ENCODE measurements at places on chromosomes 5 and 9.
A peak's percentile ranks its signal among the peaks of the same experiment; 100 is the strongest.

- DNase-seq = no peak
These were observed 44.4 kb upstream of the PRRC2B start for GRCh38 chr9:131349522-131349880.

DNA sequence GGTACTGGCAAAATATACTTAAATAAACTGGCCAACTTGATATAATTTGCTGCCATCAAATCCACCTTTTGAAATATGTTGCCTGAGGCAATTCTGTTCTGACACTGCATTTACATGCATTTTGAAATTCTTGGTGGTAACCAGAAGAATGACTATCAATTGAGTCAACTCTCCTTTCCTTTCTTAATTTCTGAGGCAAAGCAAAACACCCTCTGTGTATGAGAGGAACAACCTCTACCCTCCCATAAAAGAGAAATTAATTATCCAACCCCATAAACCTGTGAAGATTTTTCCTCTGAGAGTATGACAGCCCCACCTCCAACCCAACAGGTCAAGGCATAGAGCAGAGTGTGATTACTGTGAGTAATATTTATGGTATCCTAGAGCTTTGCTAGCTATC lies 286.8 kb downstream of the NR2F1-AS1 start:
- peak; percentile 61 for DNase-seq

- peak; percentile 42 for DNase-seq
These were observed 131.0 kb upstream of the CCNG1 start for GRCh38 chr5:163306421-163306820.

- DNase-seq = no peak
These were observed 18.5 kb downstream of the SH3GLB2 start for GRCh38 chr9:129009584-129010141.

DNA sequence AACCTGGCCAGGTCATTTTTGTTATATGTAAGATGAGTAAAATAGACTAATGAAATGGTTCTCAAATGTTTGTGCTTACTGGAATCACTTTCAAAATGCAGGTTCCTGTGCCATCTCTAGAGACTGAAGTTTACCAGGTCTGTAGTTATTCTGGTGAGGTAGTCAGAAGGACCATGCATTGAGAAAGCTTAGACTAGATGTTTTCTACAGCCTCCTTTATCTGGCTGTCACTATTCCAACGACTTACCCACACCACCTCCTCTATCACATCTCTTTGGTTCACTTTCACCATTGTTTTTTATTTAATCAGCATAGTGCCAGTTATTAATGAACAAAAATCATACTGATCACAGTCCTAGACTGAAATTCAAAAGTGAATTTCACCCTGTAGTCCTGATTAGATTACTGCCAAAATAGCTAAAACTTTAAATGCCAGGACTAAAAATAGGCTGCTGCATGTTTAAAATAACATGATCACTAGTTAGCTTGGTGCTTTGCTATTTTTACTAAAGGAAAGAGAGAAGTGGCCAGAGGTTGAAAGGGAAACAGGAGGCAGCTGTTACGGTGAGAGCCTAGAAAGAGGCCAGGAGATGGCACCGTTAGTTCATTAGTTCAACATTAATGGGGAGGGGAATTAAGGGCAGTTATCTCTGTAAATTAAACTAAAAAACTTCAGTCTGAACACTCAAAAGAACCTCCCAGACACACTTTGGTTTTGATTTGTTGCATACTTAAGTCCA lies 13.9 kb upstream of the FNIP1 start:
- DNase-seq = peak; percentile 66

DNA sequence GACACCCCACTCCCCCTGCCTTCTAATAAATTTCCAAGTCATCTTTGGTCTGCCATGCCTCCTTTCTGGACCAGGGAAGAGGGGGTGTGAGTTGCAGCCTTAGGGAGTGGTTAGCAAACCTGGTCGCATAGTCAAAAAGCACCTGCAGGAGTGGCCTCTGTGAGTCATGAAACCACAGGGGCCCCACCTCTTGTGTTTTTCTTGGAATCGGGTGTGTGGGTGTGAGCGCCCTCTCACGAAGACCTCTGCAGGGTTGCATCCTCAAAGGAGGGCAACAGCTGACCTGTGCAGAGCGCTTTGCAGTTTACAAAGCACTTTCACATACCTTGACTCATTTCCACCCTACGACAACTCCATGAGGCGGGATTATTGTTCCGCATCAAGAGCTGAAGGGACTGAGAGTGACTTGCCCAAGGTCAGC lies 36.8 kb upstream of the TEX48 start:
- DNase-seq = no peak

DNA sequence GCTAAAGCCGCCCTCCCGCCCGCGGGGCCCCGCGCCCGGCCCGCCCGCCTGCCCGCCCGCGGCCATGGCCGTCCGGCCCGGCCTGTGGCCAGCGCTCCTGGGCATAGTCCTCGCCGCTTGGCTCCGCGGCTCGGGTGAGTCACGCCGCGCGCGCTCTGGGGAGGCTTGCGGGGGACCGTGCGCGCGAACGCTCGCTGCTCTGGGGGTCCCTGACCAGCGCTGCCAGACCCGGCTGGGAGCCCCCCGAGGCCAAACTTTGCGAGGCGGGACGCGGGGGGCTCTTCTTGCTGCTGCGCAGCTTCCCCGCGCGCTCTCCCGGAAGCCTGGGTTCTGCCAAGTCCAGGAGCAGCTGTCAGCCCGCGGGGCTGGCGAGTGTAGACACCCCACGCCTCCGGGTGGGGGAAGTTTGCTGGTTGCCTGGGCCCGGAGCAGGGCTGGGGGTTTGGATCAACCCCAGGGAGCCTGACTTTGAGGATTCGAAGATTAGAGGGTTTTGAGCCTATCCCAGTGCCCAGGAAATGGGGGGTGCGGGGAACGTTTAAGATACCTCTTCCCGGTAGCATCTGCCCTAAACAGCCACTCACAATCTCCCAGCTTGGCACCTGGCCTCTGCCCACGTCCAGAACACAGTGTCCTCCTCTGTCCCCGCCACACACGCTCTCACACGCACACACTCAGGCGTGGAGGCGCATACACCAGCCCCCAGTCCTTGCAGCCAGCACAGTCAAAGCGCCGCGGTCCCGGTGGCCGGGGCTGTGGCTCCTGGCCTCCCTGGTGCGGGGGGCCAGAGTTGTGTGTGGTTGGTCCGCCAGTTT lies 535 bp downstream of the UNC5A start:
- no peak for DNase-seq

GRCh38 chr9:2420543-2420942 lies 201.0 kb upstream of the VLDLR start:
- DNase-seq = no peak

- peak; percentile 76 for DNase-seq
These were observed 1.0 kb downstream of the KLF4 start for GRCh38 chr9:107488375-107489143.

DNA sequence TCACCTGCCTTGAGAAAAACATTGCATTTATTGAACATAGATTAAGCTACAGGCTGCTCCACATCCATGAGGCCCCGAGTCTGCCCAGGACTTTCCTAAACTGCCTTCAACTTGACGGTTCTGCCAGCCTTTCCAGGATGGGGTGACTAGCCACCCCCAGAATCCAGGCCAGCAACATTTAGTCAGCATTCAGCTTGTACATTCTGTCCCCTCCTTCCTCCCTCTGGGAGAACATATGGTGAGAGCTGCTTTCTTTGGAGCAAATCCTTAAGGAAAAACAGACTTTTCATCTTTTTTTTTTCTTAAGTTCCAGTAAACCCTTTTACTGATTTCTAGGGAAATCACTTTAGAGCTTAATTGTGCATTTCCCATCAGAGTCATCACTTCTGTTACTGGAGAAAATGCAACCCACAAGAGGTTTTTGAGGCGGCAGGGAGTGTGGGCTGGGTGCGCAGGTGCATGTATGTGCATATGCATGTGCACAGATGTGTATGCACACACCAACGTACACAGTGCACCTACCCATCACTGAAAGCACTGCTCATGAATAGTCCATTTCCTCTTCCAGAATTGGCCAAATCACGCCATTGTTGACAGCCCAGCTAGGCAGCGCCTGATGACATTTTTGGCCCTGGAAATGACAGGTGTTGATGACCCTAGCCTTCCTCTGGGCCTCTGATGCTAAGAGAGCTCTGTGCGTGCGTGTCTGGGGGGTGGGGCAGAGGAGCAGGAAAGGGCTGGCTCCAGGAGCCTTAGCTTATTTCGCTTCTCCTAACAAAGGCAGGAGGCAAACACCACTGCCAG lies 145.6 kb downstream of the HSD17B3 start:
- no peak for DNase-seq

- DNase-seq = peak; percentile 5
These were observed 6.7 kb upstream of the BRINP1 start for GRCh38 chr9:119375892-119376291.

- peak; percentile 60 for DNase-seq
These were observed 553.1 kb downstream of the LRRC70 start for GRCh38 chr5:63131626-63132285.

DNA sequence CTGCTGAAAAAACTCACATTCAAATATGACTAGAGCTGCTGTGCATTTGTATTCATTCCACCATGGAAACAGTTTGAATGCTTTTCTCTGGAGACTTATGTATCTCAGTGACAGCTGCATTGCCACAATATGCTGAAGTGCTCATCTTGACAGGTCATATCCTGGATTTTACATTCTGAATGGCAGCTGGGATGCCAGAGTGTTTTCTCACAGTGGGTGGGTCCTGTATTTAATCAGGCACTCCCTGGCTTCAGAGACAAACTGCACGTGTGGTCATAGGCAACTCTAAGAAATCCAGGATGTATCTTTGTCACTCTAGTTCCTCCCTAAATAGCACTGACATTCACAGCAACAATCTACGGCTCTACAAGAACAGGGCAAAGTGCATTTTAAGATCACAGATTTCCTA lies 75.6 kb downstream of the ST8SIA4 start:
- no peak for DNase-seq

DNA sequence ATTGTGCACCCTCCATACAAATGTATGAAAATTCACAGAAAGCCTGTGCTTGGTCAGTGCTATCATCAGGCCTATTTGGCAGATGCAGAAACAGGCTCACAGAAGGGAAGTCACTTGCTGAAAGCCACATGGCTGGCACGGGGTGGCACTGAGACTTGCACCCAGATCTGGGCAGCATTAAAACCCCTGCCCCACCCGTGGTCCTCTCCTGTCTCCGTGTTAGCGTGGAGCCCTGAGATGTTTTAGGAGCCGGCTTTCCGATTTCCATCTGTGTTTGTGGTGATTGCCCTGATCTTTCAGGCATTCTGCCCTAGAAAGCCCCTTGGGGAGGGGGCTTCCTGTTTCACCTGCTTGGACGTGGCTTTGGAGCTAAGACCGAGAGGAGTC lies 102.2 kb upstream of the IER5L start:
- DNase-seq = no peak

- DNase-seq = peak; percentile 64
These were observed 31.5 kb downstream of the CLINT1 start for GRCh38 chr5:157827423-157827822.

GRCh38 chr5:6868171-6868570 lies 154.9 kb downstream of the TENT4A start:
- no peak for DNase-seq

DNA sequence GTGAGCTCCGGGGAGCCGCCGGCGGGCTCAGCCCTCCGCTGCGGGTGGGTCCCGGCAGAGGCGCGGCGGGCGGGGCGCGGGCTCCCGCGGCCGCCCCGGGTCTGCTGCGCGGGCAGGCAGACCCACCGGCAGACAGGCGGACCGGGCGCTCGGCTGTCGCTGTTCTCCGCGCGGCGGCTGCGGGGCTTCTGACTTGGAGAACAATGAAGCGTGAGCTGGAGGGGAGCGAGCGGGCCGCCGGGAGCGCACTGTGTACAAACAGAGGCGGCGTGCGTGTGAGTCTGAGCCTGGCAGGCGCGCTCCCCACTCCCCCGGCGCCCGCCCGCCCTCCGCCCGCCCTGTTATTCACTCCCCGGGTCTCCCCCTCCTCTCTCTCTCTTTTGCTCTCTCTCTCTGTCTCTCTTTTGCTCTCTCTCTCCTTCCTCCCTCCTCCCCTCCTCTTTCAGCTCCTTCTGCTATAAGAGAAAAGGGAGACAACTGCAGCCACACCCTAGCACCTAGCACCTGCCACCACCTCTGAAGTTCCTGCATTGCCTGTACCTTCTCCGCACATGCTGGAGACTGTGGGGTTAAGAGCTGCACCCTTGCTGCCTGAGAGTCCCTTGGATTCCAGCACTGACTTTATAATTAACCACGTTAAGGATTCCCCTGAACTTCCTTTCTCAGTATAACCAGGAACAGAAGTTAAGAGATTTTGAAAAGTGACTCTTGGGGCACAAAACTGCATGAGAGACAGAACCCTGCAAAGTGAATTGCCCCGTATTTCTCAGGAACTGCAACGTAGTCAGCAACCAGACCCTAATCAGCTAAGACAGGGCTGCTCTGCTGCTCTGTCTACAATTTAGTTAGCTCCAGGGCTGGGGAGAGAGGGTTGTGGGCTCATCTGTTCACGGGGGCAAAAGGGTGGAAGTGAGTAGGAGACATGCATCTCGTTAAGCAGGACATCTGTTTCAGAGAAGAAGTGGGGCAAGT lies at the start of gene EDIL3:
EDIL3 (minus strand) TSS at position 277 of the 972 bp plus-strand sequence. CDS start 506 bp downstream, outside the sequence.
- peak; percentile 56 for DNase-seq

DNA sequence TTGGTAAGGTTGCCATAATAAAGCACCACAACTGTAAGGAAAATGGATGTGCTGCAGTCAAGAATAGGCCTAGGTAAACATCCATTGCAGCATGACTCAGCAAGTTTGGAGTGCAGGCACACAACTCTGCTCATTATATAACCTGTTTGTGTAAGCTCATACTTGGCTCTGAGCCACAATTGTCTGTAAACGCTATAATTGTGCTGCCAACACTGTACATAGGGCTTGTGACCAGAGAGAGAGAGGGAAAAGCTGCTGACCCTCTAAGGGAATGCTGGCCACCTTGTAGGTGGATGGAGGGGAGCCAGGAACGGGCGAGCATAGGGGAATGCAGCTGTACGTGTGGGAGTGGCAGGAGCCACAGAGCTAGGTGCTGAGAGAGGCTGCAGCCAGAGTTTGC lies 2186.5 kb upstream of the ACO1 start:
- DNase-seq = no peak

GRCh38 chr5:134020188-134020587 lies 15.4 kb upstream of the VDAC1 start:
- DNase-seq = no peak

GRCh38 chr5:40653221-40654022 lies 26.3 kb upstream of the PTGER4 start:
- no peak for DNase-seq
